ENCODE measurements at places on chromosomes 4 and X.
A peak's percentile ranks its signal among the peaks of the same experiment; 100 is the strongest.

DNA sequence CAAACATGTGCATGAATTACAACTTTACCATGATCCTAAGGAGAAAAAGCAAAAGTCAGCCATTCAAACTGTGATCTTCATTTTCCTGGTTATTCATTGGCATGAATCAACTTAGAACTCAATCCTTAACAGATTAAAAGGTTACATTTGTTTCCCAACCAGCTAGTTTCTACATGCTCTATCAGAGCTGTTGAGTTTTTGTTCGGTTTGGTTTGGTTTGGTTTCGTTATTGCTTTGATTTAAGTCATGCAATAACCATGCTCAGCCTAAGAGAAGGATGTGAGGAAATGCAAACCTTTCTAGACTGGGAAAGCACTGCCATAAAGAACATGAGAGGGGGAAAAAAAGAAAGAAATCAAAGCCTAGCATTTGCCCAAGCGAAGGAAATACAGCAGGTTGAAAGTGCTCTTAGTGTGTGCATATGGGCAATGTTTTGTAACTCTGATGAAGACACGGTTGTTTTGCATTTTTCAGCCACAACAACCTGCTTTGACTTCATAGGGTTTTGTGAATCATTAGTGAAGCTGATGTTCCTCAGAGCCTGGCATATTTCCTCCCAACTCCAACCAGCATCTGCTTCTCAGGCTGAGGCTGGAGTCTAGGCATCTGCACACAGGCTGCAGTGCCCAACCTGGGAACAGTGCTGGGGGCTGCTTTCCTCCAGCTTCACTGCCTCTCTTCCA lies 234.3 kb downstream of the ZNF674 start:
- no peak for DNase-seq

- DNase-seq: no peak
These were observed 319.5 kb upstream of the POF1B start for GRCh38 chrX:85698921-85699320.

GRCh38 chr4:101540336-101540735 lies 193.0 kb upstream of the PPP3CA start:
- DNase-seq: no peak

GRCh38 chr4:17497890-17498523 lies 13.9 kb downstream of the QDPR start:
- DNase-seq: peak; percentile 21

DNA sequence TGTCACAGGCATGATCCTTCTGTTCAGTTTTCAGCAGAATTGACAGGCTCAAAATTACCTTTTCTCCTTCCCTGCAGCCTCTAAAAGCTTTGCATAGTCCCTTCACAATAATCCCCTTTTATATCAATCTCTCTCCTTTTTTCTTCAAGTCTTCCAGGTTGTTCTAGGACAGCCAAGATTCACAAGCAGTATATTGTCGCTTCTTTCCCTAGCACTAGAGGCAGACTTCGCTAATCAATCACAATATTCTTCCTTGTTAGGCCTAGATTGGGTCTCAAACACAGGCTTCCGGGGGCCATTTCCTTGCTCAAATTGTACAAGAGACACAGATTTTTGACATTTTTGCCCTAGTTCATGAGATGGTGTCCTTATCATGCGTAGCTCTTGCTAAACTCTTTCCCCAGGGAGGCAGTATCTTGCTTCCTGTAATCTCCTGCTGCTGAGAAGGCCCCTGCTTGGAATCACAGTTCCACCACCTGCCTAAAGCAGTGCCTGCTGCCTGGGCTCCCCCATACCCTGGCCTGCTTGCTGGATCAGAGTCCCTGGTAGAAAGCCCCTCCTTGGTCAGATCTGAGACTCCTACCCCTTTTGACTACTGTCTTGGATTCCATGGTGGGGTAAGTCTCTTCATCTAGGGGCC lies 57.3 kb downstream of the DMP1 start:
- DNase-seq: no peak

DNA sequence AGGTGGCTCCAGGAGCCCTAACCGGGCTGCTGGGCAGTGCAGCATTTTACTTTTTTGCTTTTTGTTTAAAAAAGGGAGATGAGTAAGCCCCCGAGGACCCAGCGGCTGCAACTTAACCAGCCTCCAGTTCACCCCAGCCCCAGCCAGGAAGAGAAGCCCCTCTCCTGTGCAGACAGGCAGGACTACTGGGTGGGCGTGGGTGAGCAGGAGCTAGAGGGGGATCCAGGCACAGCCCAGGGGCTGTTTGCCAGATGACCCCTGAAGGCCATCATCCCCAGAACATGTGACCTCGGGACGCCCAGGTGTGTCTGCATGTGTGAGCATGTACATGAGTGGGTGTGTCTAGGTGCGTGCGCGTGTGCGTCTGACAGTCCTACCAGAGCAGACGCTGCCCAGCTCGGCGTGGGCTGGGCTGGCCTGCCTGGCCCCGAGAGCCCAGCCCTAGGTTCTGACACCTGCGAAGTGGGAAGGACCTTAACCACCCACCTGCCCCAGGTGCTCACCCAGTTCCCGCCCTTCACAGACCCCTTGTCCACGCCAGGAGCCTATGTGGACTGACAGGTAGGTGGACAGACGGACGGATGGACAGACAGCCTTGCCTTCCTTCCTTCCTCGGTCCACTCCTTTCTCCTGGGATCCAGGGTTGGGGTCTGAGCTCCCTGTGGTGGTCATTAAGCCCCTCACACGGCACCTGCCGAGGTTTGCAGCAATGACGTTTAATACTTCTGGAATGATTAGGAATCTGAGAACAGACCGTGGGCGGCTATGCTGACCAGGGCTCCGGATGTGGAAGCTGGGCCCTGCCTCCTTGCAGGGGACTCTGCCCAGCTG lies 7.8 kb upstream of the HAUS3 start:
- DNase-seq: no peak

- DNase-seq: no peak
These were observed 98.2 kb downstream of the ANK2 start for GRCh38 chr4:113147498-113148111.

GRCh38 chr4:40562681-40563080 lies 67.0 kb downstream of the RBM47 start:
- no peak for DNase-seq

- DNase-seq: no peak
These were observed 13.7 kb upstream of the GPAT3 start for GRCh38 chr4:83522239-83522638.

DNA sequence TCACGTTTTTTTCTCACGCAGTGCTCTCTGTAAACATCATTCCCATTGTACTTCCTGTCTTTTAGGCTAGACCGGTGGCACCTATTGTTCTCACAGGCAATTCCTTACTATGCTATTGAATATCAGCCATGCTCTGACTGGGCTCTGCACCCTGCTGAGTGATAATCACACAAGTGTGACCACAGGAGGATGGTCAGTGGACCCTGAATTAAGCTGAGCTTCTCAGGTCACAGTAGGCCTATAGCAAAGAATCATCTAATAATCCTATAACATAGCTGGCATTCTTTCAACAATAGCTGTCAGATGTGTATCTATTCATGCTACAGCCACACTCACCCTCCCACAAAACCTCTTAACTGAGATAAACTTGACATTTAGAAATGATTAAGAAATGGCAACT lies 2399.8 kb upstream of the TENM3 start:
- no peak for DNase-seq

GRCh38 chrX:26915064-26915463 lies 548.1 kb downstream of the PPP4R3C start:
- DNase-seq: no peak

DNA sequence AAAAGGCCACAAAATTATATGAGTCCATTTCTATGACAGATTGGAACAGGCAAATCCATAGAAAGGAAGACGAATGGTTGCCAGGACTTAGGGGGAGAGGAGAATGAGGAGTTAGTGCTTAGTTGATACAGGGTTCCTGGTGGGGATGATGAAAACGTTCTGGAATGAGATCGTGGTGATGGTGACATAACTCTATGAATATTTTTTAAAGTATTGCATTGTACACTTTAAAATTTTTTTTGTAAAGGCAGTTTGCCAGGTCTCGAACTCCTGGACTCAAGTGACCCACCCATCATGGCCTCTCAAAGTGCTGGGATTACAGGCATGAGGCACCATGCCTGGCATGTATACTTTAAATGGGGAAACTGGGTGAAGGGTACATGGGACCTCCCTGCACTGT lies 9.9 kb upstream of the CCNQ start:
- no peak for DNase-seq

- DNase-seq: no peak
These were observed 186.0 kb upstream of the FAM241A start for GRCh38 chr4:111959222-111959621.

DNA sequence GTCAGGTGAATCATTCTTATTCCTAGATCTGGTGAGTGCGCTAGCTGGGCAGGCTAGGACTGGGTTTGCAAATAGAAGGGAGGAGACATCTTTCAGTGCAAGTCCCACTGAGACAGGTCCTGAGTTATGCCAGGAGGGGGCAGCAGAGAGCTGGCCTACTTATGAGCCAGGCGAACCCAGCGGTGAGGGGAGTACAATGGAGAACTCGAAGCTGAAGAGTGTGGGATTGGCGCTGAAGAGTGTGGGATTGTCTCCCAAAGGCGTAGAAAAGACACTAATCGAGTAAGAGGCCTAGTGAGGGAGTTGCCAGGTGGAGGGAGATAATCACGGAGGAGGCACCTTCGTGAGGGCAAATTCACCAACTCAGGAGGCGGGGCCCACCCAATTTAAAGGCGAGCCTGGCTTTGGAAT lies 91.7 kb upstream of the CXorf66 start:
- peak; percentile 52 for DNase-seq

DNA sequence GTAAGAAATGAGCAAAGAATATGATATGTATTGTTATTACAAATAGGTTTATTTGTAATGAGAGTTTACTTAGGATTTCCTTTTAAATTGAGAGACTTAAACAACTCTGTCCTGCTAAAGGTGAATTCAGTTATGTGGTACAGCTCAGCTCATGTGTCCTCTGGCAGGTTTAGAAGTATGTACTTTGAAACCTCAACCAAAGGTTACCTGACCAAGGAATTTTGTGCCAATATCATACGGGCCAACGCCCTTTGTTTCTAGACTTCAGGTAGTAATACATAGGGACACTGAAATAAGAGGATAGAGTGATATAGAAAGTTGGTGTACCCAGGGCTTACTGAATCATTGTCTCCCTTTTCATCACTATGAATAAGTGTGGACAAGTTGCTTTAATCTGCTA lies 25.7 kb downstream of the SLAIN2 start:
- DNase-seq: no peak

- DNase-seq: peak; percentile 71
These were observed 677 bp upstream of the CYP4V2 start for GRCh38 chr4:186190581-186191199.

DNA sequence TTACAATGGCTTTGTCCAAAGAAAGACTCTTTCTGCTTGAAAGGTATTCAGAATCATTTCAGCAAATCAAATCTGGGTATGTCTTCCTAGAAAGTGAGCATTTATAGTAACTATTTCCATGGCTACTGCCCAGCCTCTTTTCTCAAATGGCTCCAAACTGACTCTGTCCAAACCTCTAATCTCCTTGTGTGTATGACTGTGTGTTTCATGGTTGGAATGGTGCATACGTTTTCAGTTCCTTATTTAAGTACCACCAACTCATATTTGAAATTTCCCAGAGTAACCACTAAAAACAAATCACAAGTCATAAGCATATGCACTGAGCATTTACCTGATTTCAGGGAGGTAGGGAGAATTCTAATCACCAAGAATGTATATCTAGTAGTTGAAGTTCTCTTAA lies 106.0 kb downstream of the TMEM144 start:
- no peak for DNase-seq

- no peak for DNase-seq
These were observed 78.6 kb downstream of the MAGEC1 start for GRCh38 chrX:141982296-141982695.

DNA sequence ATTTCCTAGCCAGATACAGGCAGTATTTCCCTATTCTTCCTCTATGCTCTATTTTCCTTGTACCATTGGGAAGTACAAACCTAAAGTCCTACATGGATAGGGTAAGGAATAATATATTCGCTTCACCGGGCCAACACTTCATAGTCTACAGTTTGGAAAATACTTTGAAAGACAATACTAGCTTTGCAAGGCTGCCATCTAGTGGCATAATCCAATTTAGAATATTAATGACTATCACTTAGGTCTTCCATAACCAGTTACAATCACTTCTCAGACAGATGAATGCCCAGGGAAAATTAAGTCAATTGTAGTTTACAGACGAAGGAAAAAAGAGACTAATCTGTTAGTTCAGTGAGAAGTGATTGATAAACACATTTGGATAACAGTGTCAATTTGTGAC lies 141.0 kb upstream of the FAM47C start:
- peak; percentile 1 for DNase-seq

- no peak for DNase-seq
These were observed 32.4 kb upstream of the TMEM131L start for GRCh38 chr4:153433754-153434105.

GRCh38 chrX:103215425-103215991 lies 600 bp downstream of the BEX4 start:
- DNase-seq: peak; percentile 63

DNA sequence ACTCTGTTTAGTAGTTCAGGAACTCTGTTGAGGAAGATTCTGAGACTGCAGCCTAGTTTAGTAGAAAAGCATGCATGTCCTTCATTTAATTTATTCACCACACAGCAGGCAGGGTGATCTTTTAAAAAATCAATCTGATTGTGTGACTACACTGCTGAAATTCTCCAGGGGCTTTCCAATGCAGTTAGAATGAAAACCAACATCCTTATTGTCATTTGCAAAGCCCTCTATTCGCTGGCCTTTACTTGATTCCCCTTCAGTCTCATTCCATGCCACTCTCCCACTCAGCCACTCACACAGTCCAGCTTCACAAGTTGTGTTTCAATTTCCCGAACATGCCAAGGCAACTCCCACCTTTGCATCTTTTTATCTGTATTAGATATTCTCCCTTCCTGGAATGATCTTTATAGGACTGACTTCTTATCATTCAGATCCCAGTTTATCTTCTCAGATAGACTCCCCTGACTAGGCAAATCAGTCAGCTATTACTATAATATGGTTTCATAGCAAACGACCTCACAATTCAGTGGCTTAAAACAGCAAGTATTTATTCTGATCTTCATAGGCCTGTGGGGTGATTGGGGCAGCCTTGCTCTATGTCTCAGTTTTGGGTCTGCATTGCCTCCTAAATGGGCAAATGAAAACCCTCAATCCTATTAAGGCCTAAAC lies 21.3 kb upstream of the FTHL17 start:
- no peak for DNase-seq

- DNase-seq: peak; percentile 0
These were observed 172.1 kb downstream of the MID1IP1 start for GRCh38 chrX:38973322-38973721.

DNA sequence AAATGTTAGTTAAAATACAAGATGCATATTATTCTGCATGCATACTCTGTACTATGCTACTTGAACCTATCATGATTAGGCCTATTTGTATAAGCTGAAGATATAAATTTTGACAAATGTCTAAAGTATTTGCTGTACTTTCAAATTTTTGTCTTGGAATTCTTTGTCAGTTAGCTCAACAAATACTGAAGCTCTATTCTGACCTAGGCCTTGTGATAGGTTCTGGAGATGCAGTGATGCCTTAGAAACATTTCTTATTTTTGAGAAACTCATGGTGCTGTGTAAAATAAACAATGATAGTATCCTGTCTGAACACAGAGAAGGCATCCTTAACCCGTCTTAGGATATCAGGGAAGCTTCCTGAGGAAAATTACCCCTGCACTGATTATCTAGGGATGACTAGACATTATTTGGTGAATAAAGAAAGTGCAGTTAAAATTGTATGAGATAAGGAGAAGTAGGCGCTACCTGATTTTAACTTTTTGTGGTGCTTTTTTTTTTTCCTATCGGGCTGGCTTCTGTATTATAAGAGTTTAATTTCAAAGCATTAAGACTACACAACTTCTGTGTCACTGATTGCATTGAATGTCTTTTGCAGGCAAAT lies 43.4 kb downstream of the MOB1B start:
- DNase-seq: no peak

- DNase-seq: no peak
These were observed 48.9 kb downstream of the ING2 start for GRCh38 chr4:183553601-183554345.

Data from erythroblast (primary cell).